ENCODE measurements at places on chromosomes 5 and 9.

GRCh38 chr5:138138949-138139780, at the start of gene NME5:
TSS of gene NME5 (minus strand) at chr5:138139428. CDS start at chr5:138138780, 648 bp downstream.
- H3K27me3 ChIP-seq: no peaks in the 10 kb centered on the region
- no peak within 1 kb of the TSS for H3K27ac ChIP-seq
- DNase-seq: peak; percentile 32
- H3K4me1 ChIP-seq: no peaks in the 10 kb centered on the region

- no peaks in the 10 kb centered on the region for H3K36me3 ChIP-seq
- no peaks in the 10 kb centered on the region for H3K27me3 ChIP-seq
- peak overlapping the region; percentile 11 for H3K27ac ChIP-seq
- no peak for DNase-seq
- H3K4me3 ChIP-seq: no peak overlapping the region
- H3K4me1 ChIP-seq: no peaks in the 10 kb centered on the region
Measured at GRCh38 chr5:139453683-139454567, 8.6 kb downstream of the ECSCR start.

DNA sequence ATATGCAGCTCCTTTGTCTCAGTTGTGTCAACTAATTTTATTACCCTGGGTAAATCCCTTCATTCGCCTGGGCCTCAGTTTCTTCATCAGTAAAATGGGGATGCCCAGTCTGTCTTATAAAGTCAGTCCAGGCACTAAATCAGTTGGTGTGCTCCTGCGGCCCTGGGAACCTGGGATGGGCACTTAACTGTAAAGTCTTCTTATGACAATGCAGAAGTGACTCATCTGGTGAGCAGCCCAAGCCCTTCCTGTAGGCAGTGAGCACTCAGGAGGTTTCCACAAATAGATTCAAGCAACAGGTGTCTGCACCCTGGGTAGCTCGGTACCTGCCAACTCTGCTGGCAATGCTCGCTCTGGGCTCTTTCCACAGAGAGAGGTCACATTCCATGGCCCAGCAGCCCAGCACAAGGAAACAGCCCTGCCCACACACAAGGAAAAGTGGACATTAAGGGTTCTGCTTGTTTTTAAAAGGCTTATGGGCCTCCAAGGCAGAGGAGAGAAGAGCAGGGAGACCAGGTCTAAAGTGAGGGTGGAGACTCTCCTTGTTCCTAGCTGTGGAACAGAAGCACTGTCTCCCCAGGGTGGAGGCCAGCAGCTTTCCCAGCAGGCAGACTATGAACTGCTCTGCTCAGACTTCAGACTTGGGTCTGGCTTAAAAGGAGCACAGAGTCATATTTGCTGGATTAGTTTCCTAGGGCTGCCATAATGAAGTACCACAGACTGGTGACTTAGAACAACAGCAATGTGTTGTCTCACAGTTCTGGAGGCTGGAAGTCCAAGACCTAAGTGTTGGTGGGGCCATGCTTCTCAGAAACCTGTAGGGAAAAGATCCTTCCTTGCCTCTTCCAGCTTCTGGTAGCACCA, 89.7 kb upstream of the ADRA1B start:
- H3K27me3 ChIP-seq: no peaks in the 10 kb centered on the region
- no peak overlapping the region for H3K27ac ChIP-seq
- no peak overlapping the region for H3K4me3 ChIP-seq
- H3K36me3 ChIP-seq: no peaks in the 10 kb centered on the region

GRCh38 chr9:94882966-94883641, 156.6 kb downstream of the AOPEP start:
- no peaks in the 10 kb centered on the region for H3K4me1 ChIP-seq
- no peak for DNase-seq
- H3K36me3 ChIP-seq: no peaks in the 10 kb centered on the region

GRCh38 chr5:144361406-144361805, 190.7 kb downstream of the KCTD16 start:
- no peaks in the 10 kb centered on the region for H3K4me1 ChIP-seq
- no peak overlapping the region for H3K27ac ChIP-seq
- no peaks in the 10 kb centered on the region for H3K27me3 ChIP-seq
- H3K4me3 ChIP-seq: no peak overlapping the region
- no peaks in the 10 kb centered on the region for H3K36me3 ChIP-seq
- DNase-seq: no peak

DNA sequence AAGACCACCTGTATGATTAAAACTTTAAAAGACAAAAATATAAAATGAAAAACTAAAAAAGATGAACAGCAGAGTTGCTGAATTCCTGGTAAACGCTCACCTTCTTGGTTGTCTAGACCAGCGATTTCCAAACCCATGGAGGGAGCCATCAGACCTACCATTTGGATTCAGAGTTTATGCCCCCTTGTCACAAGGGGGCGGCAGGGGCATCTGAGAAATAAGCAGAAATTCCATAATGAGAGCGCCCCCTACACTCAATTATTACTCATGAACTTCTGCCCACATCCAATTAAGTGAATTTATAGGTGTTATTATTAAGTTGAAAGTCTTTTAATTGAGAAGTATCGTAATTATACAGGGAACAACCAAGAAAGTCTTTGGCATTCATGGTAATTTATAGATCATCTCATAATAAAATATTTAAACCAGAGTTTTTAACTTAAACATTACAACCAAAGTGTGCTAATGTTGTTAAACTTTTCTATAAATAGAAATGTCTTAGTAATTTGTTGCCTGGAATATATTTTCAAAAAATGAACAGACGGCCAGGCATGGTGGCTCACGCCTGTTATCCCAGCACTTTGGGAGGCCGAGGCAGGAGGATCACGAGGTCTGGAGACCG, 35.2 kb upstream of the SPATA31C2 start:
- DNase-seq: peak; percentile 71
- H3K4me3 ChIP-seq: no peak overlapping the region
- H3K27ac ChIP-seq: no peak overlapping the region
- H3K27me3 ChIP-seq: no peaks in the 10 kb centered on the region
- no peaks in the 10 kb centered on the region for H3K4me1 ChIP-seq

- no peaks in the 10 kb centered on the region for H3K27me3 ChIP-seq
- H3K4me1 ChIP-seq: peaks cover 4% of the 10 kb centered on the region
- DNase-seq: no peak
- no peak overlapping the region for H3K27ac ChIP-seq
- no peaks in the 10 kb centered on the region for H3K36me3 ChIP-seq
Measured at GRCh38 chr5:128036950-128037349, 46.6 kb upstream of the SLC12A2 start.

DNA sequence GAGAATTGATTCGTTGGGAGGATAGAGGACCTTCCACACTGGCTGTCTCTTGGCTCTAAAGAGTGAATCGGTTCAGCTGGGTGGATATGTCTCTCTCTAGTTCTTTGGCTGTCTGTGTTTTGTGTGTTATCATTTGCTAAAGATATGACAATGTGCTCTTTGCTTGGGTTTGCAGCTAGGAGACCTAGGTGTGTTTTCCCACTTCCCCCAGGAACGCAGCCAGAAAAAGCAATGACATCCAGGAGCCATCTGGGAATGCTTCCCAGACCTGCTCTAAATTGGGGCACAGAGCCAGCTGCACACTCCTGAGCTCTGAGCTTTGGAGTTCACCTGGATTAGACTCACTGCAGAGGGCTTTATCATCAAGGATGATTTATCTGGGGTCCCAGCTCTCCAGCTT, 12.8 kb upstream of the PDZD2 start:
- DNase-seq: no peak
- H3K27ac ChIP-seq: no peak overlapping the region

GRCh38 chr9:92648474-92648971, 21.4 kb downstream of the IPPK start:
- no peak overlapping the region for H3K27ac ChIP-seq
- no peaks in the 10 kb centered on the region for H3K27me3 ChIP-seq
- no peaks in the 10 kb centered on the region for H3K4me1 ChIP-seq
- H3K4me3 ChIP-seq: no peak overlapping the region

GRCh38 chr9:76415154-76415553, 20.9 kb upstream of the RFK start:
- no peak for DNase-seq
- H3K4me3 ChIP-seq: no peak overlapping the region
- H3K36me3 ChIP-seq: no peaks in the 10 kb centered on the region
- H3K27me3 ChIP-seq: no peaks in the 10 kb centered on the region

GRCh38 chr9:2465921-2466460, 155.6 kb upstream of the VLDLR start:
- H3K27me3 ChIP-seq: no peaks in the 10 kb centered on the region
- peak overlapping the region; percentile 46 for H3K27ac ChIP-seq
- peak; percentile 87 for DNase-seq

DNA sequence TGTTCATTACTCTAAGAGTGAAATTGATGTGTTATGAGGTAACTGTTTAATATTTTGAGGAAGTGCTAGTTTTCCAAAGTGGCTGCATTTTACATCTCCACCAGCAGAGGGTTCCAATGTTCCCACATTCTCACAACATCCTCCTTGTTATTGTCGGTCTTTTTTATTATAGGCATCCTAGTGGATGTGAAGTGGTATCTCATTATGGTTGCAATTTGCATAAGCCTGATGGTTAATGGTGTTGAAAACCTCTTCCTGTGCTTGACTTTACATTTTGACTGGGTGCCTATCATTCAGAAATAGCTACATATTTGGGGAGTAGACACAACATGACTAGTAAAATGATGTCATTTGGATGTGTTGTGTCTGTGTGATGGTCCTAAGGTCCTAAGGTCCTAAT, 143.6 kb downstream of the MRPS30 start:
- no peaks in the 10 kb centered on the region for H3K36me3 ChIP-seq
- DNase-seq: peak; percentile 23
- H3K4me1 ChIP-seq: no peaks in the 10 kb centered on the region
- H3K4me3 ChIP-seq: no peak overlapping the region

DNA sequence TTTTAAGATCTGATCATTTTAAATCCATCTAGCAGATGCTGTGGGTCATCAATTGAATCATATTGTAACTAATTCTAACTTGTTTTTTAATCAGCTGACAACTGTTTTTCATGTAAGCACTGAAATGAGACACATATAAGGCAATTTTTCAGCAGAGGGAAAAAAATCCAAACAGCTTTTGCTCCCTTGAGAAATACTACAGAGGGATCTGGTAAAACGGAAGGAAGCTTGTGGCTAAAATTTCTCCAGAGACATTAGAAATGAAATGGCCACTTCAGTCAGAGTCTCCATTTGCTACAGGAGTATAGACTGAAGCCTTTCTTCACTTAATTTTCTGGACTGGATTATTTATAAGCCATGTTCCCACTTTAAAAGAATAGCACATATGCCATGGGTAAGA, 385.9 kb downstream of the MAN2A1 start:
- no peak for DNase-seq
- no peaks in the 10 kb centered on the region for H3K4me1 ChIP-seq
- H3K4me3 ChIP-seq: no peak overlapping the region
- no peak overlapping the region for H3K27ac ChIP-seq

DNA sequence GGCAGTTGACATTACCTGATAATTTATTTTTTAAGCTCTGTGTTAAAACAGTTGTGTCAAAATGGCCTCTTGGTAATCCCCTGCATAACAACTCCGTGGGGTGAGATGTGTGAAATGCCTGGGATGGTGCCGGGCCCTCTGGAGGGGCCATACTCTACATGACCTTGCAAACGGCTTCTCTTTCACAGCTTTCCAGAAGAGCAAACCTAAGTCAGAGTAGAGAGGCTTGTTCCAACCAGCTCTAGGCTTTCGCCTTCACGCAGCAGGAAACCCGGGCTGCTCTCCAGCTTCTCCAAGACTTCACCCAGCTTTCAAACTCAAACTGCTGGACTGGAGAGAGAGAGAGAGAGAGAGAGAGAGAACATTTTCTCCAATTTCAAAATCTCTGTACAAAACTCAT, 120.1 kb downstream of the SNX18 start:
- H3K27me3 ChIP-seq: no peaks in the 10 kb centered on the region
- no peak overlapping the region for H3K27ac ChIP-seq
- H3K4me3 ChIP-seq: no peak overlapping the region
- H3K36me3 ChIP-seq: no peaks in the 10 kb centered on the region

DNA sequence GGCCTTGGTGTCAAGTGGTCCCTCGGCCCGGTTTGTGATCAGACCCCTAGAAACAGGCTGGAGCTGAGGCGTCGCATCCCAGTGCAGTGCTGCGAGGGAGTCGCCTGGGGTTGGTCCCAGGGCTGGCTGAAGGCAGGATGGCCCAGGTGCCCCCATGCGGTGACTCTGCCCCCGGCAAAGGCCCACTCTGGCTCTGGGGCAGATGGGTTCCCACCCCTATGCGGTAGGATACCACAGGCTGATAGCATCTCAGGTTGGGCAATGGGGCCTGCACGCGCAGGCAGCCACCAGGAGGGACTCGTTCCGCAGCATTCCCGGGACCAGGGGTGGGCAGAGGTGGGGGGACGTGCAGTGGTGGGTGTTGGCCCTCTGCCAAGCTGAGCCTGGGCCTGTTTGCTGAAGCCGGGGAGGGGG, 86.0 kb downstream of the RXRA start:
- no peak overlapping the region for H3K27ac ChIP-seq
- peaks cover under 1% of the 10 kb centered on the region for H3K4me1 ChIP-seq
- H3K36me3 ChIP-seq: peaks cover 6% of the 10 kb centered on the region

GRCh38 chr5:125597338-125597737, 825.9 kb upstream of the GRAMD2B start:
- DNase-seq: no peak
- H3K36me3 ChIP-seq: no peaks in the 10 kb centered on the region
- H3K27me3 ChIP-seq: no peaks in the 10 kb centered on the region
- H3K4me3 ChIP-seq: no peak overlapping the region
- no peak overlapping the region for H3K27ac ChIP-seq

- DNase-seq: no peak
- H3K27me3 ChIP-seq: no peaks in the 10 kb centered on the region
Measured at GRCh38 chr9:112503170-112503569, 16.5 kb downstream of the KIAA1958 start.

GRCh38 chr5:141617682-141618029, 1.1 kb downstream of the DIAPH1 start:
- DNase-seq: no peak
- H3K4me3 ChIP-seq: peak overlapping the region; percentile 85
- peaks cover 7% of the 10 kb centered on the region for H3K4me1 ChIP-seq
- peak overlapping the region; percentile 99 for H3K27ac ChIP-seq
- H3K27me3 ChIP-seq: no peaks in the 10 kb centered on the region
- H3K36me3 ChIP-seq: peaks cover 6% of the 10 kb centered on the region

- H3K36me3 ChIP-seq: no peaks in the 10 kb centered on the region
- no peaks in the 10 kb centered on the region for H3K27me3 ChIP-seq
- peaks cover 44% of the 10 kb centered on the region for H3K4me1 ChIP-seq
- no peak overlapping the region for H3K4me3 ChIP-seq
Measured at GRCh38 chr5:126358525-126358924, 64.7 kb upstream of the GRAMD2B start.

GRCh38 chr5:177362610-177363507, 5.1 kb downstream of the RGS14 start:
- peak; percentile 84 for DNase-seq
- peaks cover 3% of the 10 kb centered on the region for H3K4me1 ChIP-seq
- no peaks in the 10 kb centered on the region for H3K27me3 ChIP-seq
- H3K27ac ChIP-seq: peak overlapping the region; percentile 56

GRCh38 chr5:114957384-114957783, 212.3 kb downstream of the TRIM36 start:
- no peaks in the 10 kb centered on the region for H3K36me3 ChIP-seq
- no peak overlapping the region for H3K4me3 ChIP-seq
- DNase-seq: no peak
- H3K27me3 ChIP-seq: no peaks in the 10 kb centered on the region
- no peak overlapping the region for H3K27ac ChIP-seq
- no peaks in the 10 kb centered on the region for H3K4me1 ChIP-seq

GRCh38 chr9:127860260-127860659, 5.8 kb upstream of the ENG start:
- peaks cover 18% of the 10 kb centered on the region for H3K4me1 ChIP-seq
- no peaks in the 10 kb centered on the region for H3K27me3 ChIP-seq
- no peak overlapping the region for H3K27ac ChIP-seq
- H3K36me3 ChIP-seq: no peaks in the 10 kb centered on the region
- no peak overlapping the region for H3K4me3 ChIP-seq

- no peaks in the 10 kb centered on the region for H3K36me3 ChIP-seq
- H3K27ac ChIP-seq: no peak overlapping the region
- no peak overlapping the region for H3K4me3 ChIP-seq
- DNase-seq: no peak
Measured at GRCh38 chr9:127873223-127873691, 4.2 kb downstream of the AK1 start.
